ENCODE measurements at places on chromosomes 2 and 18.

DNA sequence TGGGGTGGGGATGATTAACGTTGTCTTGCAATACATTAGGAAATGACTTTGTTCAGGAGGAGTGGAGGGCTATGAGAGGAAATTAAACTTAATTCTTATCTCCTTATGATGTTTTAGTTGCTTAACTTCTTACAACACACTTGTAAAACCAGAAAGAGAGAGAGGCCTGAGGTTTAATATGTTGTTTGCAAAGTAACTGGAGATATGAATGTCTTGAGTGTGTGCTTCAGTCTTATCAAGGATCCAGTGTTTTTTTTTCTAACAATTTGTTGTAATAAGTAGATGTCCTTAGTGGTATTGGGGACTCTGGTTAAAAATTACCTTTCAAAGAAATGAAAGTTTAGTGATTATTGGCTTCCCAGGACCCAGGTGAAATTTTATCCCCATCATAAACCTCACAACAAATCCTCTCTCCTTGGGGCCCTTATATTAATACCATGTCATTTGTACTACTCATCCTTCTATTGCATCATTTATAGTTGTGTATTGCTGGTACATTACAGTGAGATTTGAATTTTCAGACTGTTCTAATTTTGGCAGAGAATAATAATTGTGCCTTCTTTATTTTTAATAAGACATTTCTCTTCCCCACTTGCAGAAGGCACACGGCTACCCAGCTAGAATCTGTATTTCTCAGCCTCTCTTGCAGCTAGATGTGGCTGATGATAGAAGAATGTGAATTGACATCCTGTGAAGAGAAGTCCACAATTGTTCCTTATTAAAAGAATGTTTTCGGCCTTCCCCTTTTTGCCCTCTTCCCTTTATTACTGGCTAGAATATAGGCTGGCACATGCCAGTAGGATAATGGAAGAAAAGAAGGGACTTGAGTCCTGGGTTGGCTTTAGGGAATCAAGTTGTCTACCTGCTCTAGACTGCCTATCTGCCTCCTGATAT is 91.9 kb upstream of the CXCR4 start:
- no peak for DNase-seq

- DNase-seq = no peak
Measured at GRCh38 chr2:167972020-167972419, 275.4 kb downstream of the STK39 start.

GRCh38 chr18:7329016-7329415 is 98.1 kb downstream of the LRRC30 start:
- peak; percentile 29 for DNase-seq

- DNase-seq = no peak
Measured at GRCh38 chr18:23992089-23992940, 22.2 kb upstream of the TTC39C start.

DNA sequence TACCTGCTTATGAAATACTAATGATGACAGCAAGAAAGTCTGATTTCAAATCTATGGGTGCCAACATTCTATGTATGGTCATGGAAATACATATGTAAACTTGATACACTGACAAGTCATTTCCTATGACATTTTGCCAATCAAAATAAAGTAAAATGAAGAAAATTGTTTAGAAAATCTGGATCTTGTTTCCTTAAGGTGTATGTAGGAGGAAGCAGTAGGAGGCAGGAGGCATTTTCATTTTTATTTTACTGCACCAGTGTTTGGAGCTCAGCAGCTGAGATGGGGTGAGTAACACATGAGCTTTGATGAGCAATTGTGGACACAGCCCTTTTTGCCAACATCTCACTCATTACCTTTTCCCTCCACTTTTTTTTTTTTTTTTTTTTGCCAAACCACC is 167.0 kb downstream of the AFF3 start:
- DNase-seq = no peak

Measured in kidney capillary endothelial cell (primary cell).